ENCODE measurements at places on chromosomes 5 and 9.
A peak's percentile ranks its signal among the peaks of the same experiment; 100 is the strongest.

DNA sequence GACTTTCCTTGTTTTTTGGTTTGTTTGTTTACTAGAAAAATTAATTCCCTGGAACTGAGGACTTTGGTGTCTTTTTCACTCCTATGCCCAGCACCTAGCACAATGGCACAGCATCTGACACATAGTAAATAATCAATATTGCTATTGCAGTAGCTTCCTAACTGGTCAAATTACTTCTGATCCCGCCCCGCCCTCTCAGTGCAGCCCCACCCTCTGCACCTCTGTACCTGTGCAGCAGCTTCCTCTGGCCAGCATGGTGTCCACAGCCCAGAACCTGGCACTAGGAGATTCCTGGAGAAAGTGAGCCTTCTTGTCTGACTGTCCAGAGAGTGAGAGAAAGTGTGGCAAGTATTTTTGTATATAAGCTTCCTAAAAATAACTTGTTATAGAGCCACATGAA, 343.2 kb downstream of the ZNF608 start:
- no peak for DNase-seq

DNA sequence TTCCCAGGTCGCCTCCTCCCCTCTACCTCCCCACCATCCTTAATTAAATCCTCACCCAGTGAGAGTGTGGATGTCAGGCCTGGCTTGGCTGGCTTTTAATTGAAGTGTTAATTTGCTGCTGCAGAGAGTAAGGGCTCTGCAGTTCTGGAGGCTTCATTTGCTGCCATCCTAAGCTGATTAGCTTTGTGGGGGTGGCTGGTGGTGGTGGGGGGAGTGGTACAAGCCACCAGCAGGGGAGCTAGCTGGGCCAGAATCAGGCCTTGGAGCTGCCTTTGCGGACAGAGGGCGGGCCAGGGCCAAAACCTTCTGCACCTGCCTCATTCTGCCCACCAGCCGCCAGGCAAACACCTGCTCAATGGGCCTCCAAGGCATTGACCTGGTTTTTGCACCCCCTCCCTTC, 26.8 kb upstream of the TIFAB start:
- DNase-seq = no peak

- DNase-seq = no peak
Measured at GRCh38 chr9:136941231-136942111, 3.1 kb downstream of the FBXW5 start.

DNA sequence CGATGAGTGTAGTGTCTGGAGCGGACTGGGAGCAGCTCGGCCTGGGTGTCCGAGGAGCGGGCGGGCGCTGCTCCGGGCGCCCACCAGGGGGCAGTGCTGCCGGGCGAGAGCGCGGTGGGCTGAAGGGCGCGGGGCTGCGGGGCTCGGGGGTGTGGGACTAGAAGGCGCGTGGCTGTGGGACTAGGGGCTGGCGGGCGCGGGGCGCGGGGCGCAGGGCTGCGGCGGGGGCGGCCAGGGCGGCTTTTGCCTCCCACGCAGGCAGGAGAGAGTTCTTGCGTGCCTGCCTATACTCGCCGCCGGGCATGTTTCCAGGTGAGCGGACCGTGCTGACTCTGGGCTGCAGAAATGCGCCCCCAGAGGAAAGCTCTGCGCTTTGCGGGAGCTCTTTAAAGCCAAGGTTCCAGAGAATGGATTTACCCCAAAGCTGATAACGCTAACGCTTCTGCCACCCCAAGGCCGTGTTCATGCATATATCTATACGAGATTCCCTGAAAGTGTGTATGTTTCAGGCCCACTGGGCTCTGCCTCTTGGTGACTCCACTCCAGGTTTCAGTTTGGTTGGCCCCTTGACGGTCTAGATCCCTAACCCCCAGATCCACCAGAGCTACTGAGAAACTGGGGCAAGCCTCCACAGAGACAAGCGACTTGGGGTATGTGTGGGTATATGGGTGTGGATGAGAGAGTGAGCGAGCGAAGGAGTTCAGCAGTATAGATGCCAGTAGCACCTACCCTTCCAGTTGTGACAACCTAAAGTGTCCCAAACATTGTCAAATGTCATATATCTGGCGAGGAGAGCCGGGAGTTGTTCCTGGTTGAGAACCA, 56.2 kb downstream of the ACER2 start:
- no peak for DNase-seq

DNA sequence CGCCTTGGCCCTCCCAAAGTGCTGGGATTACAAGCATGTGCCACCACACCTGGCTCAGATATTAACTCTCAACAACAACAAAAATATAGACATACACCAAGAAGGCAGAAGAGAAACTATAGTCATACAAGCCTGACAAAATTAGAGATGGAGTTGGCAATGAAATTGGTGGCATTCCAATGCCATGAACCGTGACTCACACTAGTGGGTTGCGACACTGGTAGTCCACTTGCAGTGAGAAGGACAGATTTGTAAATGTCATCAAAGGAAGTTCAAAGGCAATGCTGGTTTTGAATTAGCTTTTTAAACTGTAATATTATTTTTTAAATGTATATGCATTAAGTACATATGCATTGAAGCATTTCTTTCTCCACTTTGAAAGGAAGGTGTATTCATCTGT, 8.5 kb upstream of the DNAJC25 start:
- no peak for DNase-seq

- DNase-seq = peak; percentile 94
Measured at GRCh38 chr9:98989036-98990000, 45.6 kb downstream of the COL15A1 start.

DNA sequence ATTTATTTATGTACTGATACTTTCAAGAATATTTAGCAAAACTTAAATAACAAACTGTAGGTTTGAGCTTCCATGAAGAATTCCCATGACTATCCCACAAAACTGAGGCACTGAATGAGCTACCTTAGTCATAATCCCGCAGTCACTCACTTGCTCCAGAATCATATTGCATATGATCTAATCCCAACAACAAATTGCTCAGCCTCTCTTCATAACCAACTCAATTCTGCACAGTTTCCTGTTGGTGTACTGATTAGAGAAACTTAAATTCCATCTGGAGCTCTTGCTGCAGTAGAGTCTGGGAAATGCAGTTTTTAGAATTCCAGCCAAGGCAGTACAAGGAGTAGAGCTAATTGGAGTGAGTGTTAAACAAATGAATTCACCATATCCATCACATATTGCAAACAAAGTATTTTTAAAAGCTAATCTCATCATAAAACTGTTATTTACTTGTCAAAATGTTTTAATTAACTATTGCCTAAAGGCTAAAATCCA, 35.7 kb upstream of the CDH18 start:
- DNase-seq = no peak

DNA sequence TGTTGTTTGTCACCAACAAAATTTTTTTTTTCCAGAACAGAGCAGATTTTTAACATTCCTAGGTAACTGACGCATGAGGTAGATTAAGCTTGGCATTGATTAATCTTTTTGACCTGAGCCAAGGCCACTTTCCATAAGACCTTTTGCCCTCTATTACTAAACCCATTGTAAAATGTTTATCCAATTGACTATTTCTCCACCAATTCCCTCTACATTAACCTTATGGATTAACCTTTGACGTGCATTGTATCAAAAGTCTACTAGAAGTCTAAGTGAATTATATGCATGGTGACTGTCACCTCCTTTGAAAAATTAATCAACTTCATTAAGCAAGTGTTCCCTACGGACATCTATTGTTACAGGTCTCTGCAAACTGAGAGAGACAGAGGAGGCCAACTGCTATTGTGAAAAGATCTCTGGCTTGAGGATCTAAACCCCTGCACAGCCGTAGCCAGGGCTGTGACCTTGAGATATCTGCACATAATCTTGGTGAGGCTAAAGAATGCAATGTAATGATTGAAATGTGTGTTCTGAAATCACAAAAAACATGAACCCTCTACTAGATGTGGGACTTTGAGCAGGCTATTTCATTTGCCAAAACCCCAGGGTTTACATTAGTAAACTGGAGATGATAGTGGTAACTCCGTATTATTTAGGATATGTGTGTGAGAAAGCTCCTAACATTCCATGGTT, 632.2 kb downstream of the TLR4 start:
- DNase-seq = no peak

DNA sequence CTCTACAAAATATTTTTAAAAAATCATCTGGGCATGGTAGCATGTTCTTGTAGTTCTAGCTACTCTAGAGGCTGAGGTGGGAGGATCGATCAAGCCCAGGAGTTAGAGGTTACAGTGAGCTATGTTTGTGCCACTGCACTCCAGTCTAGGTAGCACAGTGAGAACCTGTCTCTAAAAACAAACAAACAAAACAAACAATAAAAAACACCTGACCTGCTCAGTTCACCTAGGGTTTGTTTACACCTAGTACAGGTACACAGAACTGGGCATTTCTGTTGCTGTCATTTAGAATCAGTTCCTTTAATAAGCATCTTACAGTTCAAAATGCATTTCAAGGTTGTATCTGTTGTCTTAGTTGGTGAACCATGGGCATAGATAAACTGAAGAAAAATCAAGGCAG, 95.3 kb downstream of the MEGF10 start:
- no peak for DNase-seq

- no peak for DNase-seq
Measured at GRCh38 chr9:27212621-27213020, 84.3 kb downstream of the EQTN start.

- no peak for DNase-seq
Measured at GRCh38 chr5:124645396-124645795, 101.0 kb downstream of the ZNF608 start.

GRCh38 chr5:64295101-64295500, 129.5 kb downstream of the RNF180 start:
- no peak for DNase-seq

GRCh38 chr9:96214635-96215034, 87.3 kb downstream of the HSD17B3 start:
- no peak for DNase-seq

DNA sequence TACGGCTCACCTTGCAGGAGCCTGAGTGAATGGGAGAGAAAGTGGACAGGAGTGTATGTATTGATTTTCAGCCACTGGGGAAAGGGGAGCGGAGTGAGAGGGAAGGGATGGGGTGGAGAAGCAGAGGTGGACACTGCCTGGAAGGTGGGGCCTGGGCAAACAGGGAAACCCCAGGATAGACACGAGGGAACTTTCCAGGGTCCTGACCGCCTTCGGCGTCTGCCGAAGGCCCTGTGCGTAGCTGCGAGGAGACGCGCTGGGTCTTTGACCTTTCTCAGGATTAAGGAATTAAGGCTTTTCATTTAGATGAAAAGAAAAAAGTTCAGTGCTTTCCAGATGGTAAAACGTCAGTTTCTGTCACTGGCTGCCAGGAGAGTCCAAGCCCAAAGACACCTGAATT, 134.6 kb upstream of the RAPGEF1 start:
- DNase-seq = no peak

- no peak for DNase-seq
Measured at GRCh38 chr5:118698774-118699173, 289.6 kb downstream of the DTWD2 start.

- no peak for DNase-seq
Measured at GRCh38 chr9:4689021-4689420, 9.7 kb downstream of the CDC37L1 start.

DNA sequence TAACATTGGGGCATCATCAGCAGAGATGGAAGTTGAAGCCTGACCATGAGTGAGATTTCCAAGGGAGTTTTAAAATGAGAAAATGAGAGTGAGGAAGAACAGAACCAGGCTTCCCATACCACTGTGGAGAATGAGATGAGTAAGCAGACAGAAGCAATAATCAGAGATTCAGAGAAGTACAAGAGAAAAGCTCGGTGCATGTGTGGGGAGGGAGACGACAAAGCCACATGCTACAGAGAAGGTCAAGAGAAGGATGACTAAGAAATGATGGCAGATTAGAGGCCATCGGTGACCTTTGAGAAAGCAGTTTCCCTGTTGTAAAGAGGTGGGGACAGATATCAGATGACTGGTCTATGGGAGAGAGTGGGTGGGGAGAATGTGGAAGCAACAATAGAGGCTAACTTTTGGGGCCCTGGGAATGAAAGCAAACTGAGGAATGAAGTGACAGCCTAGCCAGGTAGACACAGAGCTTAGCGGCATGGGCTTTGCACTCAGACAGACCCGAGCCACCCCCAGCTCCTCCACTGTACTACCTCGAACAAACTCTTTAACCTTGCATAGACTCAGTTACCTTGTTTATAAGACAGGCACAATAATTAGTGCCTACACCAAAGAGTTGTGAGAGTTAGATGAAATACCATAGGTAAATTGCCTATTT, 207.7 kb downstream of the PIK3R1 start:
- DNase-seq = no peak

DNA sequence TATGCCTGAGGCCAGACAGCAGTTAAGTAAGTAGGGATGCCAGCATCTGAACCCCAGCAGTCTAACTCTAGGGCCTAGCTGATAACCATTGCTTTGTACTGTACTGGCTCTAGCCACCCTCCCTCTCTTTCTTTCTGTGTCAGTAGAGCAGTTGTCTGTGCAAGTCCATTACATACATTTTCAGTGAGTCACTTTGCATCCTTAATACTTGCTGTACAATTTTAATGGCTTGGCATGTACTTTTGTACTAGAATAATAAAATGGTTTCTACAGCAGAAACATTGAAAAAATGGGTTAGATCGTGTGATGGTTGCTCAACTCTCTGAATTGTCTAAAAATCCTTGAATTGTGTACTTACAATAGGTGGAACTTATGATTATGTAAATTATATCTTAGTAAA, 1.5 kb upstream of the TTC39B start:
- DNase-seq = no peak

DNA sequence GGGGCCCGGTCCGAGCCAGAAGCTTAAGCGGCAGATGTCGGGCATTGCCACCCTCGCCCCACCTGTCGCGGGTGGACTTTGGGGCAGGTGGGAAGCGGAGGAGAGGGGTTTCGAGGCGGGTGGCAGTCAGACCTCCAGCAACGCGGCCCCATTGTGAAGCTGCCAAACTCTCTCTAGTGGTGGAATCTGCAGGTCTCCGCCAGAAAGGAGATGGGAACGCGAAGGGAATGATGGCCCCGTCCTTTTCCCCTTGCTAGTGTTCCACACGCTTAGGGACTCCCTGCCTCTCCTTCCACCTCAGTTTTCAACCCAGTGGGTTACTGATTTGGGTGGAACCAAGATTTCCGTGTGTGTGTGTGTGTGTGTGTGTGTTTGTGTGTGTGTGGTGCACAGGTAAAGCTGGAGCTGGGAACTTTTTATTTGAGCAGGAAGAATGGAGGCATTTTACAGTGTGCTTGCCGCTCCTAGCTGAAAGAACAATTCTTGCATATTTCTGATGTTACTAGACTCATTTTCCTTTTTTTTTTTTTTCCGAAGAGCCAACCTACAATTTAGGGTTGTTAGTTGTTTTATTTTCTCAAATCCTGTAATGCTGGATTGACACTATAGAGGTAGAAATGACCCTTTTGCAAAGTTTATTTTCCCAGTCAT, 1.3 kb downstream of the MACIR start:
- DNase-seq = no peak

GRCh38 chr5:10036136-10036815, 213.4 kb downstream of the ATPSCKMT start:
- DNase-seq = no peak
